Activated CD8-positive, alpha-beta memory T cell treated with anti-CD3 and anti-CD28 coated beads for 1 hour (primary cell): ENCODE measurements at places on chromosomes 6 and 20.

GRCh38 chr20:4606051-4606450 is 115.7 kb upstream of the PRND start:
- no peak for DNase-seq

DNA sequence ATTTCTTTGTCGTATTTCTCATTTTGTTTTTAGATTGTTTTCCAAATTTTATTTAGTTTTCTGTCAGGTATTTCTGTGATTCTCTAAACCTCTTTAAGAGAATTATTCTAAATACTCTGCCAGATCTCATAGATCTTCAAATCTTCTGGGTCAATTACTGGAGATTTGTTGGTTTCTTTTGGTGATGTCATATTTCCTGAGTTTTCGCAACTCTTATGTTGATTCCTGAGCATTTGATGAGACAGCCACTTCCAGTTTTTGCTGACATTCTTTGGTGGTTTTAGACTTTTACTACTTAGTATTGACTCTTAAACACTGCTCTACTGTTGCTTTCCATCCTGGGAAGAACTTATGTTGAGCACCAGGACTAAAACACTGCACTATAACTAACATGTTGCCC is 21.9 kb downstream of the ADGB start:
- DNase-seq: no peak

GRCh38 chr20:62832212-62832922 is 15.5 kb downstream of the COL9A3 start:
- no peak for DNase-seq

DNA sequence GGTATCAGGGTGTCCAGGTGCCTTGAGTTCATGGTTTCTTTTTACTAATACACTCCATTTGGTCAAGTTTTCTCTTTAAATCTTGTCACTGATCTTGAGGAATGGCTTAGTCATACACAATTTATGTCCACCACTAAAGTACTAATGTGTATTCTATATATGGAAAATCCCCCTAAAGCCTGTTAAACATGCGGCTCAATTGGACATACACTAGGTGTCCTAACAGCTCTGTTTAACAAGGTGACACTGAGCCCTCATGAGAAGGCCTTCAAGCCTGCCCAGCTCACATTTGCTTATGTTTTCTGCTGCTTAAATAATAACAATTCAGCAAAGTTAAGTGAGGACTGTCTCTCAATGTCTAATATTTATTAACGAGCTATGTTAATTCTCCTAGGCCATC is 31.5 kb downstream of the PDE7B start:
- no peak for DNase-seq

- no peak for DNase-seq
Observed at GRCh38 chr6:41723530-41724227, 11.7 kb downstream of the TFEB start.

DNA sequence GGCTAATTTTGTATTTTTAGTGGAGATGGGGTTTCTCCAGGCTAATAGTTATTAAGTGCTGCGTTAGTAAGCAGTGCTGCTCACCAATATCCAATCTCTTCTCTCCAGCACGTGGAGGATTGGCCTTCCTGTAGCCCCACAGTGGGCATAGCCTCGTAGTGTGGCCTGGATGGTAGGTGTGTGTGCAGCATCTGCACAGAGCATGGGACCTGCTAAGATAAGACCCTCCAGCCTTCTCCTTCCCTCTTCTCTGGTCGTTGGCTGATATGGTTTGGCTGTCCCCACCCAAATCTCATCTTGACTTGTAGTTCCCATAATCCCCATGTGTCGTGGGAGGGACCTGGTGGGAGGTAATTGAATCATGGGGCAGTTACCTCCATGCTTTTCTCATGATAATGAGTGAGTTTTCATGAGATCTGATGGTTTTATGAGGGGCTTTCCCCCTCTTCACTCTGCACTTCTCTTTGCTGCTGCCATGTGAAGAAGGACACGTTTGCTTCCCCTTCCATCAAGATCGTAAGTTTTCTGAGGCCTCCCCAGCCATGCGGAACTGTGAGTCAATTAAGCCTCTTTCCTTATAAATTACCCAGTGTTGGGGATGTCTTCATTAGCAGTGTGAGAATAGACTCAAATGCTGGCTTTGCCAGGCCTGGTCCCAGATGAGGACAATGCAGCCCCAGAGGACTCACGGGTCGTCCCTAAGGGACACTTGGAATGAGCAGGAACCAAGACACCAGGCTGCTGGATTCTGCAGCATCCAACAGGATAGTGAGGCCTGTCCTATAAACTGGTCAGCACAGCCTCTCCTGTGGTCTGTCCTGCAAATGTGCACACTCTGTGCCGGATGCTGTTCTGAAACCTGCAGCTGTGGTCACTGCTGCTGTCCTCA is 63.4 kb upstream of the AFDN start:
- DNase-seq: no peak

GRCh38 chr20:54148947-54149764 is 24.6 kb downstream of the CYP24A1 start:
- no peak for DNase-seq

DNA sequence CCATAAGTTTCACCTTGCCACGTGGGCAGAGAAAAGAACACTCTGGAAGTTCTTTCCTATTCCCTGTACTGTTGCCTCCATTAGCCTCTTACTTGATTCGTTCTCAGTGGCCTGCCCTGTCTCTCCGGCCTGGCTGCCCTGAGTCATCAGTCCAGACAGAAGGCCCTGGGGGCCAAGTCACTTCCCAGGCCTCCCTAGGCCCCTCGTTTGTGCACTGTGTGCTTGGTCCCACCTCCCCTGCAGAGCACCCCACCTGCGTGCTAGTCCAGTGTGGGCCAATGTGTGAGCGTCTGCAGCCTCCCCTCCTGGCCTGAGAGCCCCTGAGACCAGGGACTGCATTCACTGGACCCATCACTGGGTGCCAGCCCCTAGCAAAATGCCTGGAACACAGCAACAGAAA is 191.2 kb upstream of the RREB1 start:
- no peak for DNase-seq

DNA sequence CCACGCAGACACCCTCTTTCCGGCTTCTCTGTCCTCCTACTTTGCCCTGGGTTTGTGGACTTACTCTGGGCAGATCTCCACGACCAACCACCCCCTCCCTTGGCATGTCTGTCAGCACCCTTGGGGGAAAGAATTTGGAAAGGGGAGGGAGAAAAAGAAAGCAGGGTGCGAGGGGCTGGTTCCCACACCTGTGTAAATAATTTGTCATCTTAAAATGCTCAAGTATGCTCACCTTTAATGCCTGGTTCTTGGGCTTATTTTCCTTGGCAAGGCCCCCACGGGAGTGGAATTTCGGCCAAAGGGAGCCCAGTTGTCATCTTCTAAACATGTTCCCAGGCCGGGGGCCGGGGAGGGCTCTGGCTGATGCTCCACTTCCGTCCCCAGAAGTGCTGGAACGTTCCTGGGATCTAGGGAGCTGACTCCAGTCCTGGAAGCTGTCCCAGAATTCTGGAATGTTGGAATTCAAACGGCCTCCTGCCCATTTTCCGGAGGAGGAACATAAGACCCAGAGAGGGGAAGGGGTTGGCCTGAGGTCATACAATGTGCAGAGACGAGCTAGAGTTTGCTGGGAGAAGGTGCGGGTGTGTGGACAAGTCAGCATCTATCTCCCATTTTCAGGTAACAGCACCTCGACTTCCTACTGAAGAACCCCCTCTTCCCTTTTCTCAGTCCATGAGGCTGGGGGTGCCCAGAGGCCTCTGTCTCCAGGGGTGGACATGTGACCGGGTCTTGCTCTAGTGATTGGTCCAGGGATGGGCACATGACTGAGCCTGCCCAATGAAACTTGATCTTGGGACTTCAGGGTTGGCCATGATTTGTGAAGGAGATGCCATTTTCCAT is 122.3 kb downstream of the CEBPB start:
- no peak for DNase-seq

- DNase-seq: no peak
Observed at GRCh38 chr6:74840953-74841352, 364.9 kb downstream of the COL12A1 start.

DNA sequence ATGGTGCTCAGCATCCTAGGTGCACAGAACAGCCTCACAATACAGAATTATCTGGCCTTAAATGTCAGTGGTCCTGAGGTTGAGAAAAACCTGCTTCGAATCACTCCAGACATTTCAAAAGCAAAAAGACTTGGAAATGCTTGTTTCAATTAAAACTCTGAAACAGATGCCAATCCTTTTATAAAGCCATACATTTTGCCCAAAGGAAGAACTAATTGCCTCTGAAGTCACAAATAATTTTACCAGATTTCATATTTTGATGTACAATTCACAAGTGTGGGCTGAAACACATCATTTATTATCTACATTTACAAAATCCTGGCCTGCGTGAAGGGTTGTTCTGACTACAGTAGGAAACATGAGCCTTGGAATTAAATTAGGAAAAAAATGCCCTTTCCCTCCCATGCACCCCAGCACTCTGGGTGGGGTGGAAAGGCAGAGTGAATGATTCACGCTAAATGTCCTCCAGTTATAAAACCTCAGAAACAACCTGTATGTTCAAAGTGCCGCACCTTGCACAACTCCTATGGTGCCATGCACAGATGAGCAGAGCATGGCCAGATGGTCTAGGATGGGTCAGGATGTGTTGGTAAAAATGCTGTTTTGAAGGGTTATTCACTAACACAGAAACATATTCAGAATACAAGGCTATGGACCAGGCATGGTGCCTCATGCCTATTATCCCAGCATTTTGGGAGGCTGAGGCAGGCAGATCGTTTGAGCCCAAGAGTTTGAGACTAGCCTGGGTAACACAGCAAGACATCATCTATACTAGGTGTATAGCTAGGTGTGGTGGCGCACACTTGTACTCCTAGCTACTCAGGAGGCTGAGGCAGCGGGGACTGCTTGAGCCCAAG is 87.0 kb downstream of the ZMYND8 start:
- DNase-seq: no peak

DNA sequence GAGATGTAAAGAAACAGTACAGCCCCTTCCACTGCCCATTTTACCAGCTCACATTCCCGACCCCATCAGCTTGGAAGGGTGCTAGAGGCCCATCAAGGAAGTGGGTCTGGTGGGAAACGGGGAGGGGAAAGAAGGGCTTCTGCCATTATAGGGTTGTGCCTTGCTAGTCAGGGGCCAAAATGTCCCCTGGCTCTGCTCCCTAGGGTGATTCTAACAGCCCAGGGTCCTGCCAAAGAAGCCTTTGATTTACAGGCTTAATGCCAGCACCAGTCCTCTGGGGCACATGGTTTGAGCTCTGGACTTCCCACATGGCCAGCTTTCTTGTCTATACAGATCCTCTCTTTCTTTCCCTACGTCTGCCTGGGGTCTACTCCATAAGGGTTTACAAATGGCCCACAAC is 10.6 kb upstream of the ZNF76 start:
- DNase-seq: no peak

- no peak for DNase-seq
Observed at GRCh38 chr20:49513517-49513916, 31.0 kb upstream of the KCNB1 start.
